Stimulated activated CD4-positive, alpha-beta T cell treated with anti-CD3 and anti-CD28 coated beads, TNF-alpha, amount 100 ng/mL, for 48 hours (primary cell): ENCODE measurements at places on chromosomes 7 and 10.

- DNase-seq: no peak
These were observed 10.0 kb downstream of the SLC25A28 start for GRCh38 chr10:99610221-99610620.

DNA sequence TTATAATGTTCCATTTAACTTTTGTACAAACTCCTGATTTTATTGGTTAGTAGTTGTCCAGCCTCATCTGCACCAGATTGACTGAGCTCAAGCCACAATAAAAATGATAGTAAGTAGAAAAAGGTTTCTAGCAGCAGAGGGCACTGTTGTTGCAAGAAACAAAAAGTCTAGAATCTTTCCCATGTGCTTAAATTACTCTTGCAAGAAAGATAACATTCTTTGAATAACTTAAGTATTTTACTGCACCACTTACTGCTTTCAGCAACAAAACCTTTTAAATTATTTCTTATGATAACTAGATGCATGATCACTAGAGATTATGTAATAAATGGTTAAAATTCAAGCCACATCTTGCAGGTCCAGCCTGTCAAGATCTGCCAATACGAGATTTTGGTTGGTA is 27.0 kb downstream of the LMOD2 start:
- no peak for DNase-seq

DNA sequence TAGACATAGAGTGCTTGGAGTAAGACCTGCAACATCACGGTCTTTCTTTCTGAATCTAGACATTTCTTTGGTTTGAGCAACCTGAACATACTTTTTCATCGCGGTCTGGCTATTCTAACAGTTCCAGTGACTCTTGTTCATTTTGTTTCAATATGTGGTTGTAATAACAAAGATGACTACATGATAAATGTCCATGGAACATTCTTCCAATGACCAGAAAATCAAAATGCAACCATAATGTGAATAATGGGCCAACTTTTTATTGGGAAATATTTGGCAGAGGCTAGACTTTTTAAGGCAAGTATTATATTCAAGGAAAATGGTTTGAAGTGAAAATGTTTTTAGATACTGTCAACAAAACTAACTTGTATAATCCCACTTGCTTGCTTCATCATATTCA is 282.5 kb downstream of the INHBA start:
- DNase-seq: no peak

DNA sequence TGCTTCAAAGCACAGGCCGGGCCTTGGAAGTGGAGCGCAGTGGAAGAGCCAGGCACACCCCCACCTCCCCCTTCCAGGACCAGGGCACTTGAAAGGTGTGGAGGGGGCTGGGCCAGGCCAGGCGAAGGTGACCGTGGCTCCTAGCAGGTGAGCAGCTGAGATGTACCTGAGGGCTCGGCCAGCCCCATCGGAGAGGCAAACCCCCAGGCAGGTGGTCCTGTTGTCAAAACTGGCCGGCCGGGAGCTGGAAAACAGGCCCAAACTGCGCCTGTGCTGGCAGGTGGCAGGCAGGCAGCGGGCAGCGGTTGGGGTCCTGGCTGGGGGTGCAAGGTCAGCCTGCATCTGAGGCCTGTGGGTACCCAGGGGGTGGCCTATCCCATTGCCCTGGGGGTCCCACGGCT is 96.4 kb upstream of the DNAAF5 start:
- DNase-seq: no peak

DNA sequence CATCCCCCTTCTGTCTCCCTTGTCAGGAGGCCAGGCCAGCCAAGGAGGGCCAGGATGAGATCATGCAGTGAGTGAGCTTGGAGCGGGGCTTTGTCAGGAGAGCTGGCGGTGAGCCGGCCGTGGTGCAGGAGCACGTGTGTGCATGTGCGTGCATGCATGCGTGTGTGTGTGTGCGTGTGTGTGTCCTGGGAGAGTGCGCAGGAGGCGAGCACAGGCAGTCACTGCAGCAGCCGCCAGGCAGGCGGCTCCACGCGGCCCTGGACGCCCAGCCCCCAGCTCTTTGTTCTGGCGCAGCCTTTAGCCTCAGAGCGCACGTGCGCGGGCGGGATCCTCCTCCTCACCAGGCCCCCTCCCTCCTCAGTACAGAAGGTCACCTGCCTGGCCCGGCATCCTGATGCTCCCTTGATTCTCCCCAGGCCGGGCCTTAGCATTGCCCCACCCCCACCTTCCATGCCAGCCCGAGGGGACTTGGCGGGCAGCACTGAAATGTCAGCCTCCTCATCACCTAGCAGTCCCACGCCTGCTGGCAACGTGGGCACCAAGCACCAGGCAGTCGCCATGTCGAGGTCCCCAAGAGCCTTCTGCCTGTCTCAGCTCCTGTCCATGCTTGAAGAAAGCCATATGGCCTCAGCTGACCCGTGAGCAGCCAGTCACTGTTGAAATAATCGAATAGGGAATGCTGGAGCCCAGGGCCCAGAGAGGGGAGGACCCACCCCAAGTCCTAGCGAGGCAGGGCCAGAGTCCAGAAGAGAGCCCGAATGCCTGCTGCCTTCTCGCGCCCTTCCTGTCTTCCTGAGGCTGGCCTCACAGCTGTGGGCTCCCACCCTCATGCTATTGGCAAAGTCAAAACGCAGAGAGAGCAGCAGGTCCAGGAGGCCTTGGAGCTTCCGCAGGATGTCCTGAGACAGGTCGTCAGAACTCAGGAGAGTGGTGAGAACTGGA is 125.9 kb upstream of the PPIF start:
- DNase-seq: no peak

- no peak for DNase-seq
These were observed 104.2 kb upstream of the VWC2 start for GRCh38 chr7:49669285-49669684.

- no peak for DNase-seq
These were observed 261.0 kb upstream of the KLF6 start for GRCh38 chr10:4046030-4046429.

DNA sequence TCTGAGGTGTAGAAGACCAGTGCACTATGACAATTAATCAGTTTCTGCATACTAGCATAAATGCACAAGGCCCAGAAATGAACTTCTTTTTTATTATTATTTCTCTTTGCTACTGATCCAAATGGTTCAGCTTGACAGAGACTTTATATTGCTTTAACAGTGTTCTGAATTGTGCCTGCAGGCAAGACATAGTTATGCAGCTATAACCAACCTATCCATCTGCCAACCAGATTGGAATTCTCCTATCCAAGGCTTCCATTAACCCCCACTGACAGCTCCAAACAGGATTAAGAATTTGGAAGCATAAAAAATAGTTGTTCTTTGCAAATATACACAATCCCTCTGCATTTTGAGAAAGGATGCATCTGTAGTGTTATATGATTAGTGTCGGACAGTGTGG is 98.2 kb downstream of the BTRC start:
- no peak for DNase-seq

DNA sequence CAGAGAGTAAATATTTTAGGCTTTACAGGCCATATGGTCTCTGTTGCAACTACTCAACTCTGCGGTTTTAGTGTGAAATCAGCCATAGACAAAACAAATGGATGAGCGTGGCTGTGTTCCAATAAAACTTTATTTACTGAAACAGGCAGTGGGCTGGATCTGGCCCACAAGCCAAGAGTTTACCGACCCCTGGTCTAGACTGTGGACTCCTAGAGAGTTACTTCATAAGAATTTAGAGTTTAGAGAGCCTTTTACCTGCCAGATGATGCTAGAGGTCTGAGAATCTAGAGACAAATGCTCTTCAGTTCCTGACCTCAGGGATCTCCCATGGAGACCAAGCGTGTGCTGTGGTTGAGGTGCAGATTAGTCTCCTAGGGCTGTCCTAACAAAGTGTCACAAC is 174.8 kb downstream of the PTEN start:
- no peak for DNase-seq

GRCh38 chr10:76191336-76191735 is 759.9 kb downstream of the LRMDA start:
- DNase-seq: no peak

- no peak for DNase-seq
These were observed 28.2 kb downstream of the LYZL1 start for GRCh38 chr10:29317027-29317420.

DNA sequence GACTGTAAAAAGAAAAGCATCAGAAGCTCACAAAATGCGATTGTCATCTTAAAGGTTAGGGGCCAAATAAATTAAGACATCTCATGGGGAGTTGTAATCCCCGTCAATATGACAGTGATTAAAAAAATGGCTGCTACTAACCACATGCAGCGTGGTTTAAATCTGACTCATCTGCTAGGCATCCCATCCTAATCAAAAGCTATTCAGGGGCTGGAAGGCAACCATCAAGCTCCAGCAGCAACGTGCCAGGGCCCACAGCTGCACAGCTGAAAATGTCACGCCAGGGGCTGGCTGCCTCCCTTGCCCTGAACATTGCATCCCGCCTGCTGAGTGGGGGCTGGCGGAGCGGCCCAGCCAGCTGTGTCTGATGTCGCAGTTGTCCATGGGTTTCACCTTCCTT is 66.3 kb upstream of the FRMD4A start:
- no peak for DNase-seq

- DNase-seq: no peak
These were observed 39.8 kb downstream of the BRI3 start for GRCh38 chr7:98321301-98321700.

- no peak for DNase-seq
These were observed 138.1 kb upstream of the LAMB4 start for GRCh38 chr7:108268200-108268820.

DNA sequence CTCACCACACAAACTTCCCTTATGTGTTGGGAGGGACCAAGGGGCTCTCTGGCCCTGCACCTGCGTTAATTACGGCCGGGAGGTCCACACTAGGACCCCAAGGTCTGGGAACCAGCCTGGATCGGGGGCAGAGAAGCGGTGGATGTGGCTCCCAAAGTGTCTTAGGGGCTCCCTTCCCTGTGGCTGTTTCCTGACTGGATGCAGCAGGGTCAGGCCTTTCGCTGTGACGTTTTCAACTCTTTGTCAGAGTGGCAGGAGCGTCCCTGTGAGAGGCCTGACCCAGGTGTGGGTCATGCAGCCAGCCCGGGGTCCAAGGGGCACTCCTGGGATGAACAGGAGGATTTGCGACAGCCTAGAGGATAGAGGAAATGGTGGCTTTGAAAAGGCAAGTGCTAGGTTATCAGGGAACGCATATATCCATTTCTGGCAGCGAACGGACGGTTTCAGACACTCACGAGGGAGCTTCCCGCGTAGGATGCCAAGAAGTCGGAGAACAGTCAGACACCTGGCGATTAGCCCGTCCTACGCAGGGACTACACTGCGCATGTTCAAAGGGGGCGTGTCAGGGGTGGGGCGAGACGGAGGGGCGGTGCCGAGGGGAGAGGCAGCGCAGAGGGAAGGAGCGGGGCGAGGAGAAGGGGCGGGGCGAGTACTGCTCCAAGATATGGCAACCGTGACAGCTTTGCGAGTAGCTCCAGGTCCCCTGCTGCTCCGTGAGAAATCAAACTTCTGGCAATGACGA is 46.2 kb upstream of the ZNF716 start:
- DNase-seq: no peak
